ENCODE measurements at places on chromosomes 13 and 19. TPM values are rescaled to one million over a fixed set of nuclear protein-coding genes. Genes with fewer than 3 reads are reported as not detected.

GRCh38 chr19:4534836-4535658 is at the start of gene PLIN5:
Gene PLIN5, minus strand, starts transcription at chr19:4535224. Its CDS starts 1,150 bp downstream, at chr19:4534074.
- peak; percentile 80 for DNase-seq

DNA sequence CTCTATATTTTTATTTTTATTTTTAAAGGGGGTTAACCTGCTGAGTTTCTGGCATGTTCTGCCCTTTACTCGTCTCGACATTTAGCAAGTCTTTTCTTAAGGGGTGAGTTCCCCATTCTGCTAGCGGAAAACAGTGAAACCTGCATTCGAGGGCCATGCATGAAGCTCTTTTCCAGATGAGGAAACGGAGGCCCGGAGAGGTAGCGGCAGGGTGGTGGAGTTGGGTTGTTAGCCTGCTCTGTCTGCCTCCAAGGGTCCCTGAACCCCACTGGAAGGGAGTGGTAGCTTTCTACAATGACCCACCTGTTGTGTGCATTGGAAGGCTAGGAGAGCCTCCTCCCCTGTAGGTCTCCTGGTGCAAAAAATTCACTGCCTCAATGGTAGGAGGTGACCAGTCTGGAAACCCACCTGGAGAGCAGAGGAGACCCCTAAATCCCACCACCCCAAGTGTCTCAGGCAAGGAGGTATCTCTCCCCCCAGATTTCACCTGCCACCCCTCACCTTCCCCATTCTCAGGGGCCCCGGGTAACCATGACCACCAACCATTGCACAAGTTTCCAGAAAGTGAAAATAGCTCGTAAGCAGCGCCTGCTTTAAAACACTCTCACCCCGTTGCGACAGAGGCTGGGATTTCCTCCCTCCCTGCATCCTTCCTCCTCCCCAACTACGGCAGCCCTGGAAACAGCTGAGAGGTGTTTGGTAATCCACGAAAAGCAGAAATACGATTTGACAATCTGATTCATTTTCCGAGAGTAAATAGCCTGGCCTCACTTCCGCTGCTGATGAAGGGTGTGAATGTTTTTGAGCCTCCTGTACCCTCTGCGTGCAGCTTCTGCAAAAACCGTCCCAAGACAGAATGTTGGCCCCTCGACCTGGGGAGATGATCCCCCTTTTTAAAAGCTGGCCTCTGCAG is 3.5 kb downstream of the KLF2 start:
- DNase-seq = no peak

DNA sequence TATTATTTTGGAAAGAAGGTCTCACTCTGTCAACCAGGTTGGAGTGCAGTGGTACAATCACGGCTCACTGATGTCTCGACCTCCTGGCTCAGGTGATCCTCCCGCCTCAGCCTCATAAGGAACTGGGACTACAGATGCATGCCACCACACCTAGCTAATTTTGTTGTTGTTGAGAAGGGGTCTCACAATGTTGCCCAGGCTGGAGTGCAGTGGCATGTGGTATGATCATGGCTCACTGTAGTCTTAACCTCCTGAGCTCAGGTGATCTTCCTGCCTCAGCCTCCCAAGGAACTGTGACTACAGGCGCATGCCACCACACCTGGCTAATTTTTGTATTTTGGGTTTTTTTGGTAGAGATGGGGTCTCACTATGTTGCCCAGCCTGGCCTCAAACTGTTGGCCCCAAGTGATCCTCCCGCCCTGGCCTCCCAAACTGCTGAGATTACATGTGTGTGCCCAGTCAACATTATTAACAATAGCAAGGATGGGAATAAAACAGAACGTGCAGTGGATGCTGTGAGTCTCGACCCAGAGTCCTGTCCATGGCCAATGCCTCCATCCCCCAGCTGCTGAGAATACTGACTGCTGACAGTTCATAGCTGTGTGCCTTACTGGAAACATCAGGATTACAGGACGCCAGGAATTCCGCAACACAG is 5.4 kb upstream of the MBD3L3 start:
- no peak for DNase-seq

GRCh38 chr13:55155046-55155445 is 1985.7 kb upstream of the PRR20A start:
- no peak for DNase-seq

DNA sequence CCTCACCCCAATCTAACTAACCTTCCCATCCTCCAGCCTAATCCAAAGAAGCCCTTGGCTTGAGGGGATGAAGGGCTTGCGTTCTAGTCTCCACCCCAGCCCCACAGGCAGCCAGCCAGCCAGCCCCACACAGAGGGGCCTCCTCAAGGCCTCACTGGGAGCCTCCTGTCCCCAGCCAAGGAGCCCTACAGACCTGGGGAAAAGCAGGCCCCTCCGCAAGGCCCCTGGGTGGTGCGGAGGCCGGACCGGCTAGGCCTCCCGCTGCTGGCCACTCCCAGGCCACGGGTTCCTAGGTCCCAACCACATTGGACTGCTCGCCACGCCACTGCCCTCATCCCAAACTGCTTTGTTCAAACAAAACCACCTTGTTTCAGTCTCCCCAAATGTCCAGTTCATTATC is 78.0 kb downstream of the ZIC5 start:
- no peak for DNase-seq

GRCh38 chr19:12668932-12669269 is 2.3 kb downstream of the WDR83 start:
- DNase-seq = peak; percentile 27

DNA sequence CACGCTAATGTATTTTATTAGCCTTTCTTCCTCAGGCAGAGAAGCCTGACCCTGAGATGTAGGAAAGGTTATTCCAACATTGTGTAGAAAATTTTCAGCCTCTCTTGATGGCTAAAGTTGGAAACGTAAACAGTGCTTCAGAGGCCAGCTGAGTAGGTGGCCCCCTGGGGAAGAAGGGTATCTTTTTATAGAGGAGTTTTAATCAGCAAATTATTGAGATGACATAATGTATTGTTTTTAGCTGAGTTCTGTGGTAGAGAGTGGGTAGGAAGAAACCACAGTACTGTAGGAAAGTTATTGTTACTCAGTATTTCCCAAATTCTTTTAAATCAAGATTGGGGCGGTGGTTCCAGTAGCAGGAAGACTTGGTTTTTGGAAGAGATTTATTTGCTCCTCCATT is 268.8 kb downstream of the DLEU7 start:
- no peak for DNase-seq

GRCh38 chr13:46343279-46343994 is 43.6 kb downstream of the RUBCNL start:
- DNase-seq = no peak

IGFL3 gene
- total RNA-seq = not detected

PLIN5 gene
- total RNA-seq = 0.86 TPM

FUT1 gene
- total RNA-seq = 6.3 TPM

CEACAM4 gene
- total RNA-seq = not detected

SIGLEC5 gene
- total RNA-seq = not detected

Data from HT-29 (cell line).